ENCODE measurements at places on chromosomes 1 and 21. TPM values are rescaled to one million over a fixed set of nuclear protein-coding genes. Genes with fewer than 3 reads are reported as not detected.

Gene VHLL
- not detected for total RNA-seq

Gene GIPC2
- 0.71 TPM for total RNA-seq

Gene ACOT7
- 138 TPM for total RNA-seq

Gene NTNG1
- total RNA-seq, result 8.4 TPM

Gene YOD1
- total RNA-seq, result 9.3 TPM

Gene OR10T2
- not detected for total RNA-seq

Gene UCK2
- 84.9 TPM for total RNA-seq

Gene MEGF6
- 0.63 TPM for total RNA-seq

Gene RBM15
- total RNA-seq, result 25.7 TPM

Gene FCRLA
- total RNA-seq, result 0.53 TPM

Gene MTMR11
- 10.9 TPM for total RNA-seq

Gene NBPF4
- not detected for total RNA-seq

Gene RNU1-2
- total RNA-seq, result 4,441 TPM

Gene KCND3
- 0.10 TPM for total RNA-seq

Gene CHIA
- not detected for total RNA-seq

Gene MAP3K7CL
- 14.5 TPM for total RNA-seq

Gene RNF11
- total RNA-seq, result 78.4 TPM

Gene AADACL4
- total RNA-seq, result not detected

Gene FAM167B
- total RNA-seq, result 0.18 TPM
